ENCODE measurements at places on chromosomes 4 and X.

DNA sequence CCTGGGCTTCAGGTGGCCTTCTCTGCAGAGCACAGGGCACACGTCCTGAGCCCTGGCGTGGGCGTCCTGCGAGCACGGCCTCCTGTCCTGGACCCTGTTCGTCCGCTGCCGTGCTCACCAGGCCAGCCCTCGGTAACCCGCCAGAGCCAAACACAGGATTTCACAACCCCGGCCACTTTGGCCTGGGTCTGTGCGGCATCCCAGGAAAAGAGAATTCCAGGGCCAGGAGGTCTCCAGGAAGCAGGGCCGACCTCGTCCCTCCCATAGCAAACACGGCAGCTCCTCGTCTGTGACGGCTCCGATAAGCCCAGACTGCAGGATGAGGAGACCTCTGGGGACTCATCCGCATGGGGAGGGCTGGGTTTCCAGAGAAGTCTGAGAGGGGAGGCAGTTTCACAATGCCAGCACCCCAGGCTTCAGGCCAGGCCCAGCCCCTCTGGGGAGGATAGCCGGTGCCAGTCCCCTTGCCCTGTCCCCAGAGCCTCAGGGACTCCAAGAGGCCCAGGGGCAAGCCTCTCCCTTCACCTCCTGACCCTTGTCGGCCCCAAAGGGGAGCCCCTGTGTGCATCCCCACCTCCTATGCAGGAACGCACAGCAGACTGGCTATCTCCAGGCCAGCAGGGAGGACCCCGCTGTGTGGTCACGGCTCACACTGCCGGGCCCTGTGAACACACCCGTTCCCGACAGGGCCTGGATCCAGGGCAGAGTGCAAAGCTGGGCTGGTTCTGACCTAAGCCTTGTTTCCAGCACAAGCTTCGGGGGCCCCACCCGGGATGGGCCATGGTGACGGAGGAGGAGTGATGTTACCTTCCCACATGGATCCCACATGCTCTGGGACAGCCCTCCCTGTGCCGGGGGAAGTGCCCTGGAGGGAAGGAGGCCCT, 22.3 kb upstream of the HTRA3 start:
- DNase-seq = no peak

GRCh38 chr4:7466904-7467303, 32.2 kb upstream of the PSAPL1 start:
- no peak for DNase-seq

- DNase-seq = no peak
Observed at GRCh38 chr4:52788806-52789205, 37.6 kb upstream of the ERVMER34-1 start.

DNA sequence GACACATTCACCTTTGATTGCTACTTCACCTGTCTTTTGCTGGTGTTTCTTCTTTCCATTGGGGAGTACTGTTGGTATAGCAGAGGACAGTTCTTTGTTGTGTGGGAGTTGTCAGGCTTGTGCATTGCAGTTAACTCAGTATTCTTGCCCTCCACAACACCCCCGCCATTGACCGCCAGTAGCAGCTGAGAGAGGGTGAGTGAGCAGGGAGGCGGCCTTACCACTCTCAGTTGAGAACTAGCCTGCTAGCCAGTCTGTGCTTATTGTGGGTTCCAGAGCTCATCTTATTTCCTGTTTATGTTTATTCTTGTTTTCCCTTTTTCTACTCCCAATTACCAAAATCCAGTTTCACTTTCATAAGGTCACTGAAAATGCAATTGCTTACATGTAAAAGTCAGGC, 52.2 kb downstream of the STIM2 start:
- DNase-seq = no peak

GRCh38 chrX:146264763-146265375, 447.2 kb downstream of the SLITRK2 start:
- no peak for DNase-seq

DNA sequence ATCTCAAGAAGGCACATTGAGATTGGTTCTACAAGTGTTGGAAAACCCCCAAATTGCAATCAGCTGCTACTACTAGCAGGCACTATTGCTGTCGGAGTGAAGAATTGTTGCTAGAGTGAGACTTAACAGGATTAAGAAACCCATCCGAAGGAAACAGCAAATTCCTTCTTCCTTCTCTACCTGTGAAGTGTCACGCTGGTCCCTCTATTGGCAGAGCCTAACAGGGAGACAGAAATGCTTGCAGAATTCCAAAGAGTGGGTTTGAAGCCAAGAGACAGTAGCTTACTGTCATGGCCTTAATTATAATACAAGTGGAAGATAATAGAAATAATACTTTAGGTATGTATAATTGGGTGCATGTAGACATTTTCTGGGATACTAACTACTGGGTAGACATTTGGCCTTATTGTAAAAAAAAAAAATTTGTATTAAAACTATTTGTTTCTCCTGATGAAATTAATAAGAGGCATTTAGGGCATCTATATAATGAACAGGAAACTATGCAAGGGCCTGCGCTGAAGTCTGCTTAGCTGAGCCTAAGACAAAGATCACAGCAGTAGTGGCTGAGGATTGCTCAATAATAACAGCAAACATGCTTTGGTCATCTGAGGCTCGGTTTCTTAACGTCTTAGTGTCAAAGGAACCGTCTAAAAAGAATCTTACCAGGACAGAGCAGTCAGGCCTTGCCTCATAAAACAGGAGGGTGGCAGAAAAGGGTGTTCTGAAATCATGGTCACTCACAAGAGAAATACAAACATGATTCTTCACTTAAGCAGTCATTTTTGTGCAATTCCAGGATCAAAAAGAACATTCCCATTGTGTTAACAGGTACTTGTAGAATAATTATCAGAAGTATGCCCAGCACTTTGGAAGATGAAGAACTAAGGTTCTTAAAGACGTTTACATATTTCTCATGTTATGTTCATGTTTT, 40.8 kb downstream of the FAM241A start:
- no peak for DNase-seq

GRCh38 chr4:57154191-57154590, 44.0 kb upstream of the IGFBP7 start:
- no peak for DNase-seq

All from stimulated activated CD8-positive, alpha-beta memory T cell treated with anti-CD3 and anti-CD28 coated beads, Interleukin-12 subunit alpha, Interleukin-12 subunit beta, amount 100 ng/mL, for 4 hours (primary cell).